ENCODE measurements at places on chromosomes 3 and 15.

GRCh38 chr3:76789237-76789636, 250.7 kb upstream of the ROBO2 start:
- no peak for DNase-seq

DNA sequence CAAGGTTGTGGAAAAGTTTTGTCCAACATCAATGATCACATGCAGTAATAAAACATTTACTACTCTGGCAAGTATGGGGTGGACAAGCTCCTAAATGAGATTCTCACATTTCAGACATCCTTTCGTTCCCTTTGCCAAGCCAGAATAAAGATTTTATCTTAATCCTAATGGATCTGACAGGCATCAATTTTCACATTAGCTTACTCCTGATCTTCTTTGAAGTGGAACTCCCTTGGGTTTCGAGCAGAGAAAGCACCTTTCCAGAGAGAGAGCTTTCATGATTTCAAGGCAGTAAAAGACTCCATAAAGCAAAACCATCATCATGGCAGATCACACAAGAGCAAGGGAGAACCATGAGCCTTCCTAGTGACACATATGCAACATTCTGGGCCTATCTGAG, 27.3 kb upstream of the EID1 start:
- no peak for DNase-seq

- DNase-seq = no peak
Observed at GRCh38 chr3:120742849-120743365, 363 bp downstream of the GTF2E1 start.

DNA sequence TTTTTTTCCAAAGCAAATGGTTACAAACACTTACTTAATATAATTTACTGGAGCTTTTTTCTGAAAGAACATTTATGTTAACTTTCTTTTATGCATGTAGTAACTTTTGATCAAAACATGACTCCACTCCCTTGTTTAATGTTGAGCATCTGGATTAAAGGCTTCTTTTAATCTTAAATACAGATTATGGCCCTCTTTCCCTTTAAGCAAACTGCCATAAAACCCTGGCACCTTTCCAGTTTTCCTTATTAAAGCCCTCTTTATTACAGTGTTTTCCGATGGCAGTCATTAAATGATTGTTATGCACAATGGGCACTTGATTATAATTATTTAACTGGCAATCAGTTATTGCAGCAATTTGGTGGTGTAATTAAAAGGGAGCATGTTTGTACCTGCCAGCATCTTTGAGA, 167.0 kb downstream of the VGLL4 start:
- peak; percentile 78 for DNase-seq

DNA sequence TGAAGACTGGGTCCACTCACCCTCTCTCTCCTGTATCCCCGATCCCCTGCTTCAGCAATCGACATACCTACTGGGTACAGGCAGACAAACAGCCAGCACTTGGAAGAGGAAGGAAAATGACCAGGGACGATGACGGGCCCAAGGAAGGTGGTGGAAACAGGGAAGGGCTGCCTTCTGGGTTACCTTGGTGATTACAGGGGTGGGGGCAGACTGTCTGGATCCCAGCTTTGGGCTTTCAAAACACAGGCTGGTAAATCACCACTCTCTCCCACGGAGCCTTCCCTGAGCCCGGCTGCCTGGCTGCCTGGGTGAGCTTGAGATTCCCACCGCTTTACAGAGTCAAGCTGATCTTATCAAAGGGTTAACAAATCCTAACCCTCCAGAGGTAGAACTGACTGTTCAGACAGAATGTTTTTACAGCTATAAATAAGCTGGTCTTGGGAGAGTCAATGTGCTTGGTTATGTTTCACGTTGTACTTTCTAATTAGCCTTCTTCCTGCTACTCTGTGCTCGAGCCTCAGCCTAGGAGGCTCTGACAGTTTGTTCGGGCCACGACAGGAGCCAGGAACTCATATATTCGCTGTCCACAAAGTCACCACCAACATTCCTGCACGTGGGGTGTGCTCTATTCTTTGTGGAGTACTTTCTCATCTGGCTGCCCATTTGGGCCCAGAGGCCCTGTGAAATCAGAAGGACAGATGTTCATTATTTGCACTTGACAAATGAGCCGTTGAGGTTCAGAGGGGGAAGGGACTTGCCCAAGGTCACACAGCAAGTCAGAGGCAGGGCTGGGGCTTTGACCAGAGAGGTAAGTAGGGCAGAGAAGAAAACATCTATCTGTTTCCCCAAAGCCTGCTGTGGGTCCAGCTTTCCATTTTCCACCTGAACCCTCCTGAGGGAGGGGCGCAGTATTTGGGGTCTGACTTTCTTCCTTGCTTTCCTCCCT, 63.5 kb downstream of the FEM1B start:
- no peak for DNase-seq

DNA sequence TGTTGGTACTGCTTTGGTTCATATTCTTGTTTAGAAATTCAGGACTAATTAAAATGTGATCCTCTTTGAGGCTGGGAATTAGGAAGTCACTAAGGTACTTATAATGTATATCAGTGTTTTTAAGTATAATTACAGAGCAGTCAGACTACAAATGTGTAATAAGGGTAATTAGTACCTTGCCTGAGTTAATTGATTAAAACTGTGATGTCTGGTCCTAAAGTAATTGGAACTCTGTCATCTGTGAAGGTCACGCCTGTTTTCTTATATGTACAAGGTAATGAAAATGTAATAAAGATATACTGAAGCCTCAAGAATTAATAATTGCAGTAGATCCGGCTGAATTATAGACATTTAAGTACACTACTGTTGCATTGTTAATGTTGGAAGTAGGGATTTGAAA, 32.8 kb downstream of the RIOX2 start:
- no peak for DNase-seq

DNA sequence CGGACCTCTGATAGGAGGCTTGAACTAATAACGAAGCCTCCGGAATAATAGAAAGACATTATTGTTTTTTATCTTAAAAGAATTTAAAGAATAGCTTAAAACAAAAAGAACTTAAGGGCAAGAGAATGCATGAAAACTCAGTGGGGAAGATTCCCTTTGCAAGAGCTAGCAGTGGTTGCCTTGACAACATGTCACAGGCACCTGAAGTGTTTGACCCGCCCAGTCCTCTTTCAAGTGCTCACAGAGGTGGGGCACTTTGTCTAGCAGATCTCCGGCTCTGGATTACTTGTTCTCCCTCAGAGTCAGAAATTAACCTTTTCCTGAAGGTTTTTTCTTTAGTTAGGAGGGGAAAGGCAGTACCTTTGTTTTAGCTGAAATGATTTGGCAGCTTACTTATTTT, 37.8 kb downstream of the LARS2 start:
- peak; percentile 20 for DNase-seq

- no peak for DNase-seq
Observed at GRCh38 chr3:14512281-14512941, 27.7 kb downstream of the GRIP2 start.

GRCh38 chr15:32718227-32718820, 520 bp downstream of the GREM1 start:
- DNase-seq = no peak

- no peak for DNase-seq
Observed at GRCh38 chr3:159902546-159903314, 85.9 kb upstream of the IL12A start.

GRCh38 chr15:66261056-66261455, 7.5 kb upstream of the MEGF11 start:
- DNase-seq = peak; percentile 70

DNA sequence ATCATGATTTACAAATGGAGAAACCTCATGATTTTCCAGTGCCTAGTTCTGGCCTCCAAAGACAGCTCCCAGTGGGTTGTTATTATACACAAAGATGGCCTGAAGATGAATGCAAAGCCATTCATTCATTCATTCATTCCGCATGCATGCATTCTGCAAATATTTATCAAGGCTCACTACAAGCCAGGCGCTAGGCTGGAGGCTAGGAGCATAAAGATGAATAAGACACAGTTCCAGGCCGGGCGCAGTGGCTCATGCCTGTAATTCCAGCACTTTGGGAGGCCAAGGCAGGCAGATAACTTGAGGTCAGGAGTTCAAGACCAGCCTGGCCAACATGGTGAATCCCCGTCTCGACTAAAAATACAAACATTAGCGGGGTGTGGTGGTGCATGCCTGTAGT, 2.4 kb upstream of the PSMD2 start:
- DNase-seq = no peak

DNA sequence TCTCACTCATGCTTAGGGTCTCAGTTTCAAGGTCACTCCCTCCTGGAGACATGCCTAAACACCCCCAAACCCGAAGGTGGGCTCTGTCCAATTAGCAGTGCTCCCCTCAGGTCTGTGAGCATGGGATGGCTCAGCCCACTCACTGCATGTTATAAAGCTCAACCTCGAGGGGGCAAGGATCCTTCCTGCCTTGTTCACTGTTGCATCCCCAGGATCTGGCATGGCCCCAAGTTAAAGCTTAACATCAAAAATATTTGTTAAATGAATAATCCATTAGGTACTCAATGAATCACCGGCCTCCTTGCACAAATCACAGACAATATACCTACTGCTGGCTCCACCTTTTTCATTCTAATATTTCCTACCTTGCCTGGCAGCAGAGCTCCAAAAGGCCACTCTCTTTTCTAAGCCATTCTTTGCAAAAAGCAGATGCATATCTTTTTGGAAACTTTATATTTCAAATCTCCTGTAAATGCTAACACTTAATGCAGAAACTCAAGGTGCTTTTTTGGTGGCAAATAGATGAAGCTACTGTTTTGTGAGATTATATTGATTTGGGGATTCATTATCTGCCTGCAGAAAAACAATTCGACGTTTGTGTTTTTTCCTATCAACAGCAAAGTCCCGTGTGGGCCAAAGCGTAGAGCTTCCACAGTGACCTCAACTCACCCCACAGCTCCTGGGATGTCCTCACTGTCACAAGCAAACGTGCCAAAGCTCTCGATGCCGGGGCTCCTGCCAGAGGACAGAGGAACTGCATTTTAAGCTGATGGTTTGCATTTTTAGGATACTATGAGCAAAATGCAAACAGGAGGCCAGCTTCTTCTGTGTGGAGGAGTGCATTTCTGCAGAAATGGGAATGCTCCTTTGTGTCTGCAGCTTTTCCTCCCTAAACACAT, 35.4 kb downstream of the PCOLCE2 start:
- peak; percentile 24 for DNase-seq

DNA sequence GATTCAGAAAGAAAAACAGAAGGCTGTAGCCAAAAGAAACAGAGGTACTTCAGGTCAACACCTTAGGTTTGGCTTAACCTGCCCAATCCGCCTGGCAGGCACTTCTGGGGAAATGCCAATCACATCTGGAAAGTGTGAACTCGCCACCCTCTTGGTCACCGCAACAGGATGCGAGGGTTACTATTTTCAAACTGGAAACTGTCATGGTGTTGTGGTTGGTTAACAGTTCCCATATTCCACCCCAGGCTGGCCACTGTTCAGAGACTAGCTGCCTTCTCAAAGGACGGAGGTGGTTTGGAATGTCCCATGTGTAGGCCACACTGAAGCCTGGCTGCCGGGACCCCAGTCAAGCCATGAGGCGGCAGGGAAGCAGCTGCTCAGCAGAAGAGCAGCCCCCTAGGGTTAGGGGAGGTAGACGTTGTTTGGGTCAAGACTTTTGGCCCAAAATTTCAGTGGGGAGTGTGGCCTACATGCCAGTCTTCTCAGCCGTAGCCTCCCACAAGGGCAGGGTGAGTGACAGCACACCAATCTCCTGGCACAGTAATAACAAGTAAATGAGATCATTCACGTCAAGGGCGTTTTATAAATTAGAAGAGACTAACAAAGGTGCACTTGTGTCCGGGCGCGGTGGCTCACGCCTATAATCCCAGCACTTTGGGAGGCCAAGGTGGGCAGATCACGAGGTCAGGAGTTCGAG, 54.6 kb downstream of the UMPS start:
- DNase-seq = no peak

- DNase-seq = no peak
Observed at GRCh38 chr3:113295463-113295862, 84.1 kb downstream of the BOC start.

DNA sequence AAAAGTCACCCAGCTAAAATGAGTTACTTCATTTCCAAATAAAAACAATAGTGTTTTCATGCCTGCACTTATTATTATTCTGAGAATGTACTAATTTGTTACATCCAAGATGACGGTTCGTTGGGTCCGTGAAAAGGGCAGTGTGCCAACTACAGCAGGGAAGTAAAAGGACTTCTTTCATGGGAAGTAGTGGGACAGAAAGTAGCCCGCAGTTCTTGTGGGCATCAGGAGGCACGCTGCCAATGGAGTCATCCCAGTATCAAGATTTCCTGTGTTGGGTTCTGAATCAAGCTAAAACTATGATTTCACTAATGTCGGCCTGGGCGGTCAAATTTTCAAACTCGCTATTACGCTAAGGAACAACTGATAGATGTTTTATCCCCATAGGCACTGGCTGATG, 254.5 kb upstream of the SOX2 start:
- DNase-seq = peak; percentile 33

- no peak for DNase-seq
Observed at GRCh38 chr3:149702691-149703441, 45.0 kb upstream of the WWTR1 start.

GRCh38 chr15:72827226-72827625, 43.7 kb upstream of the ADPGK start:
- no peak for DNase-seq

DNA sequence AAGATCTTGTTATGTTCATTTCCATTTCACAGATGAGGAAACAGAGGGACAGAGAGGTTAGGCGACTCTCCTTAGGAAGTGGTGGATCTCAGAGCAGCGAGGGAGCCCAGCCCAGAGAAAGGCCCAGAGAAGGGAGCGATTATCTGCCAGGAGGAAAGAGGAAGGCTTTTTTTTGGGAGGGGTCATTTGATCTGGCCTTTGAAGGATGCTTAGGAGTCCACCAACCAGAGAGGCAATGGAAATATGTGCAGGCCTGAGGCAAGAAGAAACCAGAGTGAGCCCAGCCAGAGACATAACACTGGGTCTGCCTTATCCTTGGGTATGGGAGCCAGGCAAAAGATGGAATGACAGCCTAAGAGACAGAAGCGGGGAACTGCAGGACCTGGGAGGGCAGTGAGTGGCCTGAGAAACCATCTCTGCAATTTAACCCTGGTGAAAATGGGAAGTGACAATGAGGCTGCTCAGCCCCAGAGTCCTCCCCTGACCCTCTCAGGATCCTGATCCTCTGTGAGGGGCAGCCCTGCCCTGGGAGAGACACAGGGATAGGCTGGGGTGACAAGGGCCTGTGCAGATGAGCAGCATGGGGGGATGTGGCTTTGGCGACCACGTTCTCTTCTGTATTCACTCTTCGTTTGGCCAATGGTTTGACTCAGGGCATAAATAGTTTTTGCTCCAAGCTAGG, 163.2 kb downstream of the WNT7A start:
- no peak for DNase-seq

All from NCI-H2081 (cell line).